Fibroblast of the aortic adventitia (primary cell): ENCODE measurements at places on chromosomes 1 and 21. TPM values are rescaled to one million over a fixed set of nuclear protein-coding genes. Genes with fewer than 3 reads are reported as not detected.

DNA sequence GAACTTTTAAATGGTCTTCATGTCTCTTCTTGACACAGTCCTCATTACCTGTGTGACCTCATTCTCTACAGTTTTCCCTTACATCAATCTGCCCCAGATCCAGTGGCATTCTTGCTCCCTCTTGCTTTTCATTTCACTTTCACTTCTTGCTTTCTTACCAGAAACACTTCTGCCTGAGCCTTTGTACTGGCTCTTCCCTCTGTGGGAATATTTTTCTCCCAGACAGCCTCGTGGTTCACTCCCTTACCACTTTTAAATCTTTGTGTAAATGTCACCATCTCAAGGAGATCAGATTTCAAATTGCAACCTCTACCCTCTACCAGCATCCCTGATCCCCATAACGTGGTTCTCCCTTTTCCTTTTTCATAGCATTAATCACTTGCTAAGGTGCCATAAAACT lies 73.2 kb downstream of the DISC1 start:
- DNase-seq, result peak; percentile 20

- peak; percentile 59 for DNase-seq
Observed at GRCh38 chr1:151693057-151693651, 23.4 kb downstream of the CELF3 start.

DNA sequence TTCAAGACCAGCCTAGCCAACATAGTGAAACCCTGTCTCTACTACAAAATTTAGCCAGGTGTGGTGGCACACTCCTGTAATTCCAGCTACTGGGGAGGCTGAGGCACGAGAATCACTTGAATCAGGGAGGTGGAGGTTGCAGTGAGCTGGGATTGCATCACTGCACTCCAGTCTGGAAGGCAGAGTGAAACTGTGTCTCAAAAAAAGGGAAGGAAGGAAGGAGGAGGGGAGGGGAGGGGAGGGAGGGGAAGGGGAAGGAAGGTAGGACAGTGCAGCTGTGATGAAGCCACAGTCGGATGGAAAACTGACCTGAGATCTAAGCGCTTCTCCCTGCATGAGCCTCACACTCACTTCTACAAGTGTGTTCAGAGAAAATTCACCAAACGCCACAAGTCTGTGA lies 22.0 kb upstream of the FHAD1 start:
- no peak for DNase-seq

DNA sequence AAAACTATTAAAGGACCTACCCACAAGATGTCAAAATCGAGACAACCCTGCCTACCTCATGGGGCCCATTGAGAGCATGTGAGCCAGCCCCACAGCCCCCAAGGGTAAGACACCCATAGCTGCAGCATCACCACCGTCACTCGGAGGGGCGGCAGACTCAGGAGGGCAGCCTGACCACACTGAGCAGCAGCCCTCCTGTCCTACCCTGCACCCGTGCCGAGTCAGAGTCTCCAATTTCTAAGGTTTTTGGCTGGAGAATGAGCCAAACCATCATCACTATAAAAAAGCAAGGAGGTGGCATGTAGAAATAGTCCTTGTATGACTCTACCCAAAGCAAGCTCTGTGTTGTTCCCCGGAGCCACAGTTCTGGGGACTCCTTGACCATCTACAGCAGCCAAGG lies 94.7 kb downstream of the SSBP3 start:
- DNase-seq, result no peak

DNA sequence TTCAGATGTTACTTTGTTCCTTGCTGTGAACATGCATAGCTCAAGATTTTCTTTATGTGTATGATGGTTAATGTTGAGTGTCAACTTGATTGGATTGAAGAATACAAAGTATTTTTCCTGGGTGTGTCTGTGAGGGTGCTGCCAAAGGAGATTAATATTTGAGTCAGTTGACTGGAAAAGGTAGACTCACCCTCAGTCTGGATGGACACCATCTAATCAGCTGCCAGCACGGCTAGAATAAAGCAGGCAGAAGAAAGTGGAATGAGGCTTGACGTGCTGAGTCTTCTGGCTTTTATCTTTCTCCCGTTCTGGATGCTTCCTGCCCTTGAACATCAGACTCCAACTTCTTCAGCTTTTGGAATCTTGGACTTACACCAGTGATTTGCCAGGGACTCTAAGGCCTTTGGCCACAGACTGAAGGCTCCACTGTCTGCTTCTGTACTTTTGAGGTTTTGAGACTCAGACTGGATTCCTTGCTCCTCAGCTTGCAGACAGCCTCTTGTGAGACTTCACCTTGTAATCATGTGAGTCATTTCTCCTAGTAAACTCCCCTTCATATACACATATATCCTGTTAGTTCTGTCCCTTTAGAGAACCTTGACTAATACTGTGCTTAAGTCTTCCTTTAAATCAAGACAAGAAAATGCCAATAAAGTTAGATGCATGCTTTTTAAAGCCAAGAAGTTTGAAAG lies 626.6 kb downstream of the KCNT2 start:
- peak; percentile 34 for DNase-seq

- peak; percentile 57 for DNase-seq
Observed at GRCh38 chr1:71031426-71031825, 16.2 kb downstream of the PTGER3 start.

DNA sequence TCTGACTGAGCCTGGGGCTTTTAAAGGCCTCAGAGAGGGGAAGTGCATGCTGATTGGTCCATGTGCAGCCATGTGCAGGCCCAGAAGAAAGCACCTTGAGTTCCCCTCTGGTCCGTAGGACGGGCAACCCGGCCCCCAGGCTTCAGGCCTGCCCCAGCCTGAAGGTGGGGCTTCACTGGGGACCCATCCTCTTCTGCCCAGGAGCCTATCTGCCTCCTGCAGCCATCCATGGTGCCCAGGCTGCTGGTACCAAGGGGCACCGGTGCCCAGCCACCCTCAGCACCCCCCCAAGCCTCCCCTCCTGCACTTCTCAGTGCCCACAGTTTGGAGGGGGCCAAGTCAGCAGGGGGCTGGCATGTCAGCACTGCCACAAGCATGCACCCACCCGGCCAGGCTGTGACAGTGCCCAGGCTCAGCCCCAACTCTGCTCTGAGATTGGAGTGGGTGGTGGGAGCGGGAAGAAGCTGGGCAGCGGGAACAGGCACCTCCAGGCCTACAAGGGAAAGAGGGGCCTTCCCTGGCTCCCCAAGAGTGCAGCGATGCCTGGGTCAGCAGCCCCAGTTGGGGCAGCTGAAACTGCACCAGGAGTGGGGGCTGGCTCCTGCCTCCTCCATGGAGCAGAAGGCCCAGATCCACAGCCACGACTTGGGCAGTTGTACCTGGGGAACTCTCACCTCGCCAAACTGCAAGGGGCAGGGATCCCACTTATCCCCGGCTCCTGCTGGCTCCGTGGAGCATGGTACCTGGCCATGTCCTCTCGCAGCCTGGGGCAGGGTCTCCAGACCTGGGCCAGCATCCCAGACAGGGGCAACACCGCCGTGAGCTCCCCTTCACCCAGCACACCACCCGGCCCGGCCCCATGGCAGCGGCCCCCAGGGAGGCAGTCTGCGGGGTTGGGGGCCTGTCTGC lies 11.7 kb downstream of the COL6A2 start:
- DNase-seq, result no peak

ATP1A4 gene
- not detected in 2 replicates for total RNA-seq
